NCI-H82 (cell line): ENCODE measurements at places on chromosomes 1 and 21.

GRCh38 chr1:36909946-36910725 is 124.2 kb downstream of the GRIK3 start:
- peak; percentile 26 for DNase-seq

DNA sequence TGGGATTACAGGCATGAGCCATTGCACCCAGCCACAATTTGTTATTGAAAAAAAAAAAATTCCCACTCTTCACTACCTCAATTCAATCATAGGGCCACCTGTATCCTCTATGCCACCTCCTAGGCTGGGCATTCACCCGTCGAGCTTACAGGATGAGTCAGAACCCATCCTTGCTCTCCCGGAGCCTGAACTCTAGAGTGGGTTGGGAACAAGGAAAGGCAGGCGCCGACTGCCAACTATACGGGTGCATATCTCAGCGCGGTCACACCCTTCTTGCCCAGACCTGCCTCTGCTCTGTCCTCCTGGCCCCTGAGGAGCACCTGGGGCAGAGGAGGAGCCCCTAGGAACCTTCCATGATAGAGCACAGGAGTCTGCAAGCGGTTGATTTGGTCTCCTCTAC is 21.4 kb upstream of the LBR start:
- no peak for DNase-seq

DNA sequence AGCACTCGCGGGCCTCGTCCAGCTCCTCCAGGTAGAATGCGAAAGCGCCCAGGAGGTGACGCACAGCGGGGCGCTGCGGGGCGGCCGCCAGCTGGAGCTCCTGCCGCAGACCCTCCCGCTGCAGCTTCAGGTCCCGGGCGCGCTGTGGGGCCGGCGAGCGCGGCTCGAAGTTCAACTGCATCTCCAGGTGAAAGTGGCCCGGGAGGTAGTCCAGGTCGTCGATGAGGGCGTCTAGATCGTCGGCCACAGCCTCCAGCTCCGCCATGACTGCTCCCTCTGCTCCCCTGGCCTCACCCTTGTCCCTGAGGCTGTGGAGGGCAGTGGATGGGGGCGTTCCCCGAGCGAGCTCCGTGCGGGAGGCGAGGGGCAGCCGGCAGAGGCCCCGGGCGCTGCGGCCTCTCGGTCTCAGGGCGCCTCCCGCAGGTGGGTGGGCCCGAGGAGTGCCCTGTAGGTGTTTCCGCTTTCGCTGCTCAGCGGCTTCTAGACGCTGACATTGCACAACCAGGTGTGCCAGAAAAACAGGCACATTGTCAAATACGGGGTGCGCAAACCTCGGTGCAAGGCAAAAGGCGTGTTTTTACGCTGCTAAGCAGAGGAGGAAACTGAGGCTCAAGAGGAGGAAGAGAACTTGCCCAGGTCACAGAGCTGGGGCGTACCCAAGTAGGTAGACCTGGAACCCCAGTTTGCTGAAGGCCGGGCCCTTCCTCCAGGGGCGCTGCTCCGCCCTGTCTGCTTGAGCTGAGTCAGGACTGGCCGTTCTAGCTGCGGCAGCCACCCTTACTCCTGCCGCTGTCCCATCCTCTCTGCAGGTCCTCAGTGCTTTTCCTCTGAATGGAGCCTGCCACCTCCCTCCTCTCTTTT is at the start of gene TTC22:
TSS of gene TTC22 (minus strand) at position 425 of the 861 bp plus-strand sequence. CDS start at position 265, 160 bp downstream.
- DNase-seq = no peak

DNA sequence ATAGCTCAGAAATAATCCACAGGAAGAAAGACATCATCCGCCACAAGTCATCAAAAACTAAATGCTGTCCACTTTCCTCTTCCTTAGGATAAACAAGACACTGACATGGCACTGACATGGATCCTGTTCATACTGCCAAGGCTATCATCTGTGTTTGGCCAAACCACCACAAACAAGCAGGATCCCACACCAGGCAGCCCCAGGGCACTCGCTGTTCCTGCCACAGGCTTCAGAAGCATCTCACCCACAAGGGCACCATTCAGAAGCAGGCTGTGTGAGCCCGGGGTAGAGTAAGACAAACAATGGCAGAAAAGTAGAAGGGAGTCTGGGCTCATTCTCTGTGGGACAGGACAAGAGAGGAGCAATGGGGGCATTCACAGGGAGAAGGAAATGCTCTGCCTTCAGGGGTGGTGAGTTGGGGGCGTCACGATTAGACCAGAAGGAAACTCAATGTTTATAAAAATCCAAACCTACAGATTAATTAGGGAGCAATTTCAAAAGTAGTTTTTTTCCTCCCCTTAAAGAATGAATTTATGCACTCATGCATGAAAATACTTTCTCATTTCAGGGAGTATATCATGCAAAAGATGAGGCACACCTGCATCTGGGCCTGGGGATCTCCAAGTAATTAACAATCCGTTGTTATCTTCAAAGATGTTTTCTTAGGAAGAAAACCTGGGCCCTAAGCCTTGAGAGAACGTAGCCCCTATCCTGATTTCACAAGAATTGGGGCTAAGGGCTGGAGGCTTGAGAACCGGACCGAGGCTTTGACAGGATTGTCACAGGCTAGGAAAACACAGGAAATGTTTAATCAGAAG is 43.3 kb upstream of the ATP1A1 start:
- DNase-seq = no peak

DNA sequence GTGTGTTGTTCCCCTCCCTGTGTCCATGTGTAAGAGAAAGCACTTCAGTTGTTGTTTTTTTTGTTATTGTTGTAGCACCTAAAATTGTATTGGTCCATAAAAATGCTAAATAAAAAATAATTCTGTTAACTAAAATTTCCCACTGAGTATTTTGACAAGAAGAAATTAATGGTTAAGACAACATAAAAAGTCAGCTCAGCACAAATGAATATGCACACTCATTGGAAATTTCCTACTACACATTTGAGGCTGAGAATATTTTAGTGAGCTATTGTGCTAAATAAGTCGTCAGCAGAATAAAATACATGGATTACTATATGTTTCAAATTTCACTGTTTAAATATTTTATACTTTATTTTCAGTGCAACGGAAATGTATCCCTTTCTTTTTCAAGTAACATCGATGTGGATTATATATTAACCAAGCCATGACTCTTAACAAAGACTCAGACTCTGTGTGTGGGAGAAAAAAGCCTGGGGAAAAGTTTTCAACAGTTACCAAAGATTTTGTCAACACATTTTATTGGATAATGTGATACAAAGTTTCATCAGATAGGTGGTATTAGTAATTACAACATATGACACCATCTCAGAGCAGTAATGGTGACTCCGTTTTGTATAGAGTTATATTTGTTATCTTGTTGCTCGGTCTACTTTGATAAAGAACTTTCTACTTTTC is 63.4 kb downstream of the LYPLAL1 start:
- no peak for DNase-seq

- peak; percentile 69 for DNase-seq
These were observed 57.3 kb upstream of the BCAR3 start for GRCh38 chr1:93738926-93739325.

DNA sequence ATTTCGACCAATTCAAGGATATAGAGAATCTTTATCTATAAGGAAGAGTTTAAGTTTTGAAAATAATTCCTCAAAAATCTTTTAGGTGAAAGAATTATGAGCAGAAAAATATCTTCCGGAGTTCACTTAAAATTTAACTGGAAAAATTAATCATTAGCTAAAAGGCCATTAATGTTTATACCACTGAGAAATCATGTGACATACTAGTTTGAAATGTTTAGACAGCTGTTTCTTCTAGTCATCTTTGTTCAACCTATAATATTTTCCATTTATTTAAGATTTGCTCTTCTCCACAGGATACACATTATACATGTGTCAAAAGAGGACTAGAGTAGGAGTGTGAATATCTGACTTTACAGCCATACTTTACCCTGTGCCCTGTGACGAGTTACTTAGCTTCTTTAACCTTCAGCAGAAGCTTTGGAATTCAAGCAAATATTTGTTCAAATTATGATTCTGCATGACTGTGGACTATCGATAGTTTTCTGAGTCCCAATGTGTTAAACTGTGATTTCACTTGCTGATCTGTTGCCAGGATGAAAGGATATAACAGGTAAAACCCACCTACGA is 374.8 kb downstream of the BRINP3 start:
- DNase-seq = no peak

- DNase-seq = peak; percentile 84
These were observed at the start of gene MAP7D1 for GRCh38 chr1:36155408-36156328. TSS of gene MAP7D1 (plus strand) at chr1:36156160. CDS start at chr1:36156418, 258 bp downstream.

GRCh38 chr1:27598902-27599528 is 4.9 kb downstream of the AHDC1 start:
- DNase-seq = peak; percentile 84

DNA sequence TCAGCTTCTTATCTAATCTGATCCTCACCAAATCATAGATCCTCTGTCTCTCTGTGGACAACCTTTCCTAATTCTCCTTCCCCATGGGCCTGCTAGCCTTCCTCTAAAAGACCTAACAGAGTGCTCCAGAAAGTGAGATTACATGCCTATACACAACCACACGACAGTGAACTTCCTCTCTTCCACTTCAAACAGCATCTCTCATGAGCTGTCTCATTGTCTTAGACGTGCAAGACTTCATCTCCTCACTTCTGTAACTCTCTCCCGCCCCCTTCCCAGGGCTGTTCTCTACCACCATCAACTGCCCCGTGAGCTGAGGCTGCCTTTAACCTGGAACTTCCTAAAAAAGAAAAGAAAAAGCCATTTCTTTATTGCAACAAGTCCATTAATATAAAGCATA is 14.1 kb upstream of the A3GALT2 start:
- DNase-seq = peak; percentile 43

GRCh38 chr1:38558500-38559445 is 300.8 kb downstream of the RRAGC start:
- peak; percentile 50 for DNase-seq

- DNase-seq = peak; percentile 14
These were observed 112.3 kb upstream of the NFIA start for GRCh38 chr1:60969971-60970509.

DNA sequence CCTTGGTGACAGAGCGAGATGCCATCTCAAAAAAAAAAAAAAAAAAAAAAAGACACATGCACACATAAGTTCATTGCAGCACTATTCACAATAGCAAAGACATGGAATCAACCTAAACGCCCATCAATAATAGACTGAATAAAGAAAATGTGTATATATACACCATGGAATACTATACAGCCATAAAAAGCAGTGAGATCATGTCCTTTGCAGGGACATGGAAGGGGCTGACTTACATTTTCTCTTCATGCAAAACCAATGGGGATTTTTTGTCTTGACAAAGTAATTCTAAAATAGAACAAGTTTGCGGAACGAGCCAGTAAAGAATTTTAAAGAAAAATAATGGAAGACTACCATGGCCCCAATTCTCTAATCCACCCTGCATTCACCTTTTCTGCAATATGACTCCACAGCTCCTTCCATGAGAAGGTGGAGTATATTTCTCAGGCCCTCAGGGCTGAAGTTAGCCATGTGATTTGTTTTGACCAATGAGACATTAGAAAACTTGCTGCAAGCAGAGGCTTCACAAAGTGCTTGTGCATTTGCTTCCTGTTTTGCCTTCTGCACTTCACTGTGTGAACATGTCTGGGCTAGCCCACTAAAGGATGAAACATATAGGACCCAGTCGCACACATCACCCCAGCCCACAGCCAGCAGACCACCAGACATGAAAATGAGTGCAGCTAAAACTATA is 78.8 kb upstream of the NR5A2 start:
- DNase-seq = no peak
